ENCODE measurements at places on chromosomes 12 and 14.

DNA sequence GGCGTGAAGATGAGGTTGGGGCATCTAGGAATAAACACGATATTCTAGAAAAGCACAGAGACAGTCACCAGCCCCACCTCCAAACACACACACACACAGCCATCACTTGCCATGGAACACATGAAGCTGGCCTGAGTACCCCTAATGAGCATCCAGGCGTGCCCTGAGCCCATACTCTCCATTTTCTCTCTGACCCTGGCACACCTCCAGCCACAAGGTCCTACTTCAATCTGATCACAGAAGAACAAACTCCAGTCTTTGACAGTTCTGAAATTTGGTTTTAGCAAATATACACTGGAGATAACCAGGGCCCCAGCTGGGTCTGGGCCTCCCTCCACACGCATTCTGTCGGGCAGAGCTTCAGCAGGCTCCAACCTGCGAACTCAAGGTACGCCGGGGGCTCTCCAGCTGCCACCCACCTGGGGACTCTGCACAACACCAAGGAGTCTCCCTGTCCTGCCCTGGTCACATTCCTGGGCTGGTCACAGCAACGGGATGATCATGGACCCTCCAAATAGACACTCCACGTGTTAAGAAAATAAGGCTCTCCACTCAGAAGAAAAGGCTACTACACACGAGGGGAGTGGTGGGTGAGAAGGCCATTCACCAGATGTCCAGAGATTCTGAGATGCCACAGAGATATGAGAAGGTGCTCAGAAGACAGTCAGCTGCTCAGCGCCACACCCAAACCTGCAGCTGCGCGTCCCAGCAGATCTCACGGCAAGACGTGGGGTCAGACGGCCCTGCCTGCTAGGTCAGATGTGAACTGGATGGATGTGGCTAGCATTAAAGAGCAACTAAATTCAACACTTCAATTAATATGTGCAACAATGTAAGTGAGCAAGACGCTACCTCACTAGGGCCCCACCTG is 57.0 kb upstream of the PNMA1 start:
- DNase-seq: no peak

GRCh38 chr12:89756194-89756584 is 47.6 kb upstream of the ATP2B1 start:
- no peak for DNase-seq

GRCh38 chr14:101810897-101811621 is 49.5 kb downstream of the PPP2R5C start:
- DNase-seq: no peak

GRCh38 chr14:71415404-71415690 is 508.1 kb downstream of the PCNX1 start:
- no peak for DNase-seq

DNA sequence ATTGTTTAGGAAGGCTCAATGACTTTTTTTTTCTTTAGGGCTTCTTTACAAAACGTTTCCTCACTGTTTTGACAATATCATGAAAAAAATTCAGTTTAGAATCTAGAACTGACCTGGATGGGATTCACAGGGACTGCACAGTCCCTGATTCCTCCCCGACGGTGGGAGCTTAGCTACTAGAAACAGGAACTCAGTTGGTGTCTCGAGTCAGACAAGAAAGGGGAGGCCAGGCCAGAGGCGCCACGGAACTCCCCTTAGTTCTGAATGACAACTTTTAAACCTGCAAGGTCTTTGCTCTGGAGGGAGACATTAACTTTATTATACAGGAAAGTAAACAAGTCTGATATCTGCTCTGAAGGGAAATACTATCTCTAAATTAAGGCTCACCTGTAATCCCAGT is 45.4 kb upstream of the SRP54 start:
- DNase-seq: no peak

DNA sequence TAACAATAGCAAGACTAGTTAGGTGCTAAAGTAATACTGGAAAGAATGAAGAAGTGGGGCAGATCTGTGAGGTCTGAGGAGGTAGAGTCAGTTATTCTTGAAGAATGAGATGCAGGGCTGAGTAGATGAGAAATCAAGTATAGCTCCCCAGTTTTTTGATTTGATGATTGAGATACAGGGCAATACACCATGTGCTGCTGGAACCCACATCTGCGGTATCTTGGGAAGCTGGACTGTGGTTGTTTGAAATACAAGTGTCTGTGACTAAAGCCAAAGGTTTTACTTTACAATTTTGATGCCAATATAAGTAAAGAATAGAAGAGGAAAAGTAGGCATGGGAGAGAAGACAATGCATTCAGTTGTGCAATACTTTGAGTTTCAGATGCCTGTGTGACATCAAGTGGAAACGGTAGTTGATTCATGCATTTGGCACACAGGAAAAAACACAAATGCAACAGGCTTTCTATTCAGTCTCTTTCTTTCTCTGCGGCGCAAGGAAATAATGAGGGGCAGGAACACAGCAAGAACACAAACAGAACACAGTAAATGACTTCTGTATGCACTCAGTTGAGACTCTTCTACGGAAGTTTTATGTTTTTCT is 190.2 kb upstream of the SLC38A2 start:
- DNase-seq: no peak

GRCh38 chr14:89382487-89382886 is 34.5 kb downstream of the FOXN3 start:
- no peak for DNase-seq

GRCh38 chr12:27429606-27430005 is 16.9 kb upstream of the SMCO2 start:
- no peak for DNase-seq

GRCh38 chr12:101305794-101306193 is 25.9 kb downstream of the UTP20 start:
- no peak for DNase-seq

DNA sequence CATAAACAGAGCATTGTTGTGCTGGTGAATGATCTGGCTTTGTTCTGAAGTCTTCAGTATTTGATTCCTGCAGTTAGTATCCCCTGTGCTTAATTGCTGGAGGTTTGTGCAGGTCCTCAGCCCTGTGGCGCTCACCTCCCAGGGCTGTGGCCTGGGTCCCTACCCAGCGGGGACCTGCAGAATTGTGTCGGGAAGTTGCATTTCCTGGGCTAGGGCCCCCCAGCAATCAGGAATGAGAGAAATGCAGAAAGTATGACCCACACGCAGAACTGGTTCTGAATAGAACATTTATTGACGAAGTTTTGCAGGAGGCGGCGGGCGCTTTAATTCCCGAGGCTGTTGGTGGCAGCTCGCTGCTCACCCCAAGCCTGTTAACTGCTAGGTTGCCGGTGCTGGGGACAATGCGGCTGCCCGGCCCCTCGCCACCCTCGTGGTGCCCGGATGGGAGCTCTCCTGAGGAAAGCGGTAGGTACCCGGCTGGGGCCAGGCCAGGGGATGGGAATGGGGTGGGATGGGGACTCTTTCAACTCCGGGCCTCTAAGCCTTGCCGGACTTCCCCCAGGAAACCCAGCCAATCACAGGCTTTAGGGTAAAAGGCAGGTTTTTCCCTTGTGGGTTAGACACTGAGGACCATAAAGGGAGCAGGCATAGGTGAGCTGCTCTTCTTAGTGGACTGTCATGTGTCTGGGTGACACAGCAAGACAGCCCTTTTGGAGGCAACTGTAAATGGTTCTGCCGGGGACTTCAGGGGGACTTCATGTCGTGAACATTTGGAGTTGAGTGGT is 11.6 kb downstream of the PLEKHG3 start:
- DNase-seq: no peak

DNA sequence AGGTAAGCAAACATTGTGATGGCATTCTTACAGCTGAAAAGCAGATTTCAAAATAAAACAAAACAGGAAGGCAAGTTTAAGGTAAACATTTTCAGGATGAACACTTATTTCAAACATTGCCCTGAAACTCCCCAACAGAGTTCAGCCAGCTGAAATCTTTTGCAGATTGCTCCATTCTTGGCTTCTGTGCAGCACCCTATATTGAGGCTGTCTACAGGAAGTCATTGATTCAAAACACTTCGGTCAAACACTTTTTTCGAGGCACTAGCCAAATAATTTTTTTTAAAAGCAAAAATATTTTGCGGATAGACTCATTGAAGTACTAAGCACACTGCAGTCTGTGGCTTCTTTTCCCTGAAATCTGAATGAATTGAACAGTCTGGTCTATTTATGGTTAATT is 318.1 kb upstream of the PDE3A start:
- peak; percentile 72 for DNase-seq

DNA sequence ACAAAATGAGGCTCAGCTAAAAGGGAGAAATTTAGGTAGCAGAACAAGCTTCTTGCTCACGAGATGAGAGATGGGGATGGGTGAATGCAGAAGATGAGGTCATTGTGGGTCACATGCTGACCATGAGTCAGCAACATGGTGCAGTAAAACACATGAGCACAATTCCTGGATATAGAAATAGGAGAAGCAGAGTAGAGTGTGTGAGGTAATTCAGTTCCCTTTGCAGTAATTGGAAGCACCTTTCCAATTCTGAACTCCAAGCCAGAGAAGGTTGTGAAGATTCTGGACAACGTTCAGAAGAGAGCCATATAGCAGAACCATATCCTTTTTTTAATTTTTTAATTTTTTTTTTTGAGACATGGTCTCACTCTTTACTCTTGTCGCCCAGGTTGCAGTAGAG is 62.0 kb upstream of the LMNTD1 start:
- no peak for DNase-seq

- DNase-seq: no peak
These were observed 81.5 kb upstream of the TMCC3 start for GRCh38 chr12:94731733-94732360.

GRCh38 chr12:71626768-71627167 is 36.9 kb downstream of the ZFC3H1 start:
- DNase-seq: no peak

- peak; percentile 5 for DNase-seq
These were observed 30.5 kb downstream of the PPP2R5C start for GRCh38 chr14:101791919-101792572.

- DNase-seq: no peak
These were observed 18.7 kb upstream of the HDAC7 start for GRCh38 chr12:47838286-47838931.

DNA sequence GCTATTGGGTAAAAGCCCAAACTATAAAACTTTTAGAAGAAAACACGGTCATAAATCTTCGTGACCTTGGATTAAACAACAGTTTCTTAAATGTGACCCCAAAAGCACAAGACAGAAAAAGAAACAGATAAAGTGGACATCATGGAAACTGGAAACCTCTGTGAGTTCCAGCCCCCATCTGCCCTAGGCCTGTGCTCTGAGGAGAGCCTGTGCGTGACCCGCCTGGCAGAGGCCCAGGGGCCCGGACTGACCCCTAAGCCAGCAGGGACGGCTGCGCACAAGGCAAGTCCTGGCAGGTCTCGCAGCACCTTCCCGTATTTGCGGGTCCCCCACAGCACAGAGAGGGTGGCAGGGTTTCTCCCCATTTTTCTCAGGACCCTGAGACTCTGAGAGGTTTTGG is 76.0 kb downstream of the CHGA start:
- no peak for DNase-seq

DNA sequence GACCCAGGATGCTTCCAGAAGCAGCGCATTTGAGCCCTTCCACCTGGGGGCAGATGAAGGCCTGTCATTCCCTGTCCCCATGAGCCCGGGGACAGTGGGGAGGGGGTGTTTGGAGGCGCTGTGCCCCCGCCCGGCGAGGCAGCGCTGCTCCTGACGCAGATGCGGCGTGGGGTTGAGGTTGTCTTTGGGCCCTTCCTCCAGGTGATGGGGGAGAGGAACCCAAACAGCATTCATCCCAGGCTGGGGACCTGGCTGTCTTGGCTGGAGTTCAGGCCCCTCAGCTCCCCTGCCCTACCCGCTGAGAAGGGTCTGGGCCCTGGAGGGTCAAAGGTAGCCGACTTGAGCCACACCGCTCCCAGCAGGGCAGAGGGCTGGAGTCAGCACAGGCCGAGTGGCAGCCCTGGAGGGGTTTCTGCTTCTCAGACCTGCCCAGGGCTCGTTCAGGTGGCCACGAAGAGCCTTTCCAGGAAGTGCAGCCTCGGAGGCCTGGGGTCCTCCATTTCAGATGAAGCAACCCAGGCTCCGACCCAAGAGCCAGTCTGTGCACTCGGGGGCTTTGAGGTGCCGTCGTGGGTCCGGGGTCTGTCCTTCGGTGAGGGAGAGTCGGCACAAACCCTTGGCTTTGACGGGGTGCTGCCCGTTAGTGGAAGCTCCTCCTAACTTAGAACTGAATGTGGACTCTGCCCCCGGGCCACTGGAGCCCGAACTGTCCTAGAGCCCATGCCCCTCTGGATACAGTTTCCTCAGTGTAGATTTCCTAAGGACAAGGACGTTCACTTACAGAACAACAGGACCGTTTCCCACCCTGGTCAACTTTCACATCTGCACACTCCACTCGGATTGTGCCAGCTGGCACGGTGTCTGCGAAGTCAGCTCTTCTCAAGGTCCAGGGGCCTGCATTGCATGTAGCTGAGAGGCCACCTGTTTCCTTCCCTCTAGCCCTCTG is 16.1 kb downstream of the ACADS start:
- no peak for DNase-seq

GRCh38 chr12:80064951-80065350 is 34.4 kb upstream of the OTOGL start:
- peak; percentile 26 for DNase-seq

DNA sequence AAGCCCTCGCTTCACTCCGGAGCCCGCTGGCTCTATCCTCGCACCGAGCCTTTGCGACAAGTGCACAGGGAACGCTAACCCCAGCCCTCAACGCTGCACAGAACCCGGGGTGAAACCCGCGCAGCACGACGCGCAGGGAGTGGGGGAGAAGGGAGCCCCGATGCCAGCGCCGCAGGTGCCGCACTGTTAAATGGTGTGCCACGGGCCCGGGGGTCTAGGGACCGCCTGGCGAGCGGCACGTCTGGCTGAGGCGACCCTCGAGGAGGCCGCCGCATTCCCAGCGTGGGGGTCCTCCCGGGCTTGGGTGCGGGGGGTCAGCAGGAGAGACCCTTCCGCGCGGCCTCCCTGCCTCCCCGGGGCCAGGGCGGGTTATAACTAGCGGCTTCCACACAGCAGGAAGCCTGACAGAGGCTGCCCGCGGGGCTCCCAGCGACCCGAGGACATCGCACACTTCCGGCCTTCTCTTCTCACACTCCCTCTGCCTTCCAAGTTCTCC is 23.8 kb upstream of the LRTM2 start:
- DNase-seq: no peak

GRCh38 chr14:50607181-50607580 is 47.2 kb downstream of the ATL1 start:
- DNase-seq: no peak

DNA sequence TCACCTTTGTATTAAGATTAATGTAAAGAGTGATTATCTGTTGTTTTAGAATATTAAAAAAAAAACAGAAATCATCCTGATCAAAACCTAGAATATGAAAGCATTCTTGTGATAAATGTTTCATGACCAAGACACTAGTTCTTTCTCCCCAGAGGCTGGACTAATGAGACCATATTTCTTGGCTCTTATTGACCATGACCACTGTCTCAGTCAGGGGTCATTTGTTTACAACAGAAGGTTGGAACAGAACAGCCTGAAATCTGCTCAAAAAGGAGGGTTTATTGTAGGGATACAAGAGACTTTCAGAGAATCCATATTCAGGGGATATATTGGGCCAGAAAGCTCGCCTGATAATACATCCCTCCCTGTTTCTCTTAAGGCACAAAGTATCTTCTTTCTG is 87.7 kb downstream of the TMEM30B start:
- DNase-seq: peak; percentile 51

Measured in NCI-H1417 (cell line).